ENCODE measurements at places on chromosomes 2 and 18.

GRCh38 chr18:37304012-37304680 lies 261.5 kb downstream of the CELF4 start:
- DNase-seq = no peak

DNA sequence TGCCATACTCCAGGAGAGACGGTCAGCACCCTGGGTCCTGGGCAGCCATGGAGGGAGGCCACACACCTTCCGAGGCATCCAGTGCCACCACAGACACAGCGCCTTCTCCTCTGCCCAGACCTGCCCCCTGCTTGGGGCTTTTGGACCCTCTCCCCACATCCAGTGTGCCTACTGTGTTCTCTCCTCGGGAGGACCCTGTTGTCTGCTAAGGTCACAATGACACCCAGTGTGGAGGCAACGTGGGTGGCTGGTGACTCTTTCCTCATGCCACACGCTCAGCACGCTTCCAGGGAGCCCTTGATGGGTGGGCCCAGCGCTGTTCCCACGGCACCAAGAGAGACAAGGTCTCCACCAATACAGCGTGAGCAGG lies 251.9 kb downstream of the EIPR1 start:
- no peak for DNase-seq

DNA sequence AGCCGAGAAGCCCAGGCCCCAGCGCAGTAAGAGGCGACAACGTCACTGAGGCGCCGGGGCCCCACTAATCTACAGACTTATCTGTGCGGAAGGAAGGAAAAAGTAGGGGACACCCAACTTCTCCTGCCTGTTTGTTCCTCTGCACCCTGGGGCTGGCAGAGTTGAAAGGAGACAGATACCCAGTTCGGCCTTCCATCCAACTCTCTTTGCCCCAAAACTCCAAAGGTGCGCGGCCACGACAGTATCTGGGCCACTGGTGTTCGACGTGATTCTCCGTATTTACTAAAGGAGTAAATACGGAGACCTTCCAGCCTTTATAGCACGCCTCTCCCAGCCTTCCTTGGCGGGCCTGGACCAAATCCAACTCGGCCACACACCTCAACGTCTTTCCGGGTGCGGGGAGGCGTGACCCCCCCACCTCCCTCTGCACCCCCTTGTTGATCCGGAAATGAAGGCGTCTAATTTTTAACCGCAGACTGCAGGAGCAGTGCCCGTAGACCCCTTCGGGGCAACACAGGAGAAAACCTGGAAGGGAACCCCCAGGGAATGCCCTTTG lies 1.6 kb downstream of the SMAD7 start:
- DNase-seq = no peak

GRCh38 chr18:73458186-73458964 lies 590.6 kb upstream of the NETO1 start:
- no peak for DNase-seq

DNA sequence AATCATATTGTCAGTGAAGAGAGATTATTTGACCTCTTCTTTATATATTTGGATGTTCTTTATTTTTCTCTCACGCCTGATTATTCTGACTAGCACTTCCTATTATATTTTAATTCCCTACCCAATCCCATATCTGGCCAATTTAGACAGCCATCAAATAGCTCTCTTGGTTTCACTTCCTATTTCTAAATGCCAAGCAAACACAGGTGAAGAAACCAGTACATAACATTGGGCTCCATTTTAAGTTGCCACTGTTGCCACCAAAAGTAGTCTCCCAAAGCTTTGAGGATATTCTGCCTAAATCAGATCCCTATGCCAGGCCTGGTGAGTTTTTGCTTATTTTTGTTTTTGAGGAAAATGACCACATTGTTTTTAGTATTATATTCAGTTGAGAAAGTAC lies 547.0 kb downstream of the MBD2 start:
- DNase-seq = no peak

DNA sequence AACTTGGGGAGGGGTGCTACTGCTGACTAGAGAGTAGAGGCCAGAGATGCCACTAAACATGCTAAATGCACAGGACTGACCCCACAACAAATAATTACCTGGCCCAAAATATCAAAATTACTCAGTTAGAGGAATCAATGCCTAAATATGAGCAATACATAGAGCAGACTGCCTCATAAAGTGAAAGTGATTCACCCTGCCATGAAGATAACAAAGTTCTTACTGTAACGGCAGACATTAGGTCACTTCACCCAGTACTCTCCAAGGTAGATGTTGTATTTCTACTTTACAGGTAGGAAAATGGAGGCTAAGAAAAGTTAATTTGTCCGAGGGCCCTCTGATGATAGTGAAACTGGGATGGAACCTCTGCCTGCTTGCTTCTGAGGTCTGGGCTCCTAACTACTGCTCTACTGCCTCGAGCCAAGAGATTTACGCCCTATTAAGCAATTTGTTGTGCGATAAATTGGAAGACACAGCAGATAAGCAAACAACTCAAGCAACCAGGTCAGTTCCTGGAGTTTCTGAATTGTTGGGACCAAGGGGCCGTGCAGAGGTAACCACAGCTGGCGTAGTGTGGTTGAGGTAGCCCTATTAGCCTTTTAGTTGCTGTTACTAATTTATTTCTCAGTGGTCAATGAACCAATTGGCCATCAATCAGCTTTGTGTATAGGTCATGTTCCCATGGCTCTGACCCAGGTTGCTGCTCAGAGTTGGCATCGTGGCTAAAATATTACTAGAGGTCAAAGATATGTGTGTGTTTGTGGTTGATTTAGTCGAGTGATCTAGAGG lies 4.8 kb downstream of the DHRS9 start:
- DNase-seq = no peak

DNA sequence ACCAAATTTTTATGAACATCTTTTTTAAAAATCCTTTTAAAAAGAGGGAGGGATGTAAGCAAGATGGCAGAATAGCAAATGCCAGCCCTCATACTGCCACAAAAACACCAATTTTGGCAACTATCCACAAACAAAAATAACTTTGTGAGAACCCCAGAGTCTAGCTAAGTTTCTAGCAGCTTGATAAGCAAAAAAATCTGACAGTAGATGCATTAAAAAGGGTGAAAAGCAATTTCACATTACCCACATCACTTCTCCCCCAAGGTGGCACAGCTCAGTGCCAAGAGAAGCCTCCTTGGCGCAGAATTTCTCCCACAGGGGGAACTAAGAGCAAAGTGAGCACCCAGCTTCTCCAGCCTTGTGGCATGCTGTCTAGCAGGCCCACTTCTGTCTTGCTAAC lies 74.6 kb downstream of the L3MBTL4 start:
- no peak for DNase-seq

DNA sequence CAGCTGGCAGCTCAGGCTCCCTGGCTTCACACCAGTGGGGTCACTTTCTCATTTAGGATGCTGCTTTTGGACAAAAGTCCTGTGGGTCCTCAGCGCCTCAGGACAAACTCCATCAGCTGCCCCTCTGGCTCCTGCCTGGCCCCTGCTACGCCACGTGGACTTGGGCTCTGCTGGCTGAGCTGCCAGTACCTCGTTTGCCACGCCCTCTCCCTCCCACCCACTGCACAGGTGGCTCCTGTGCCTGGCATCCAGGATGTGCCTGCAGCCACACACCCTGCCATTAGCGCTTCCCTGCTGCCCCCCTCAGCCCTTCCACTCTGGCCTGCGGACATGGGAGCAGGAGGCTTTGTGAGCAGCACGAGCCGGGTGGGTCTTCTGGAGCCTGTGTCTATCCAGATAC lies 118.9 kb downstream of the ZNF236 start:
- DNase-seq = no peak

- no peak for DNase-seq
Observed at GRCh38 chr2:138997856-138998517, 217.8 kb upstream of the NXPH2 start.

DNA sequence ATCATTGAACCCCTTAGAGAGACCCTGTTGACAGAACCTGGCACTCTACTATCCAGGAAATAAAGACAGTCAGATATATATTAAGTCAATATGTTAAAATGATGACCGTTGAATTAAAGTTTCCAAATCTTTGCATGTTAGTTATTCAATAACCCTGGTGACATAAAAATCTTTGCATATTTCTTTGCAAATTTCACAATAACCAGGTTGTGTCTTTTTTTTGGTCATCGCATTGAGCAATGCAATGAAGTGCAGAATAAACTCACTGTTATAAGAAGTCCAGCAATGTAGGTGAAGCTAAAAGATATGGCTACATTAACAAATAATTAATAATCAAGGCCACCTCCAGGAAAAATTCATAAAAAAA lies 596.9 kb downstream of the NYAP2 start:
- DNase-seq = no peak

DNA sequence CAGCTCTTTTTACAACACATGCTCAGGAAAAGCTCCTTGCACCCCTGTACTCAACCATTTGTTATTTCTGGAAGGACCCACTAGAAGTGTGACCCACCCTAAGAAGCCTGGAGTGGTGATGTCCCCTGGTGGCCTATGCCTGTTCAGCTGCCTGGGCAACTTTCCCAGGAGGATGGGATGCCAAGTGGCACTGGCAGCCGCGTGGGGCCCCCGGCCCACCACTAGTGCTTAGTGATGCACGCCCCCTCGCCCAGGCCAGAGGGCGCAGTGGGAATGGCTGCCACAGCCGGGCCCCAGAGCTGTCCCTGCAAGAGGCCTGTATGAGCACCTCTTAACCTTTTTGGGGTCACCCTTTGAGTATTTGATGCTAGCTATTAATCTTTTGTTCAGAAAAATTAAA lies 18.1 kb downstream of the IMPA2 start:
- DNase-seq = no peak

GRCh38 chr18:70301667-70302066 lies 12.8 kb downstream of the SOCS6 start:
- DNase-seq = no peak

DNA sequence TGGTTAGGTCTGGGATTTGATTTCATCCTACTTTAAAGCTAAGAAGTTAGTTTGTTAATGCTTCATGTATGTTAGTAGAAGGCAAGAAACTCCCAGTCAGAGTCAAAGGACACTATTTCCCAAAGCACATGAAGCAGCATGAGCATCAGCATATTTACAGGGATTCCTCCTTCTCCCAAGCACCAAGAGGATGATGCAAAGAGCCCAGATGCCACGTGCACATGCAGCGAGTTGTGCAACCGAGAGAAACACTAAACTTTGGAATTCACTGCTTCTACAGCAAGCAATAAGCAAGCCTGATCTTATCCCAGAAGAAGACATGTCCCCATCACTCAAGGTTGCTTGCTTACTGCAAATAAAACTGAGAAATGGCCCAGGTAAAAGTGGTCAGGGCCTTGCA lies 32.5 kb downstream of the CPO start:
- no peak for DNase-seq

DNA sequence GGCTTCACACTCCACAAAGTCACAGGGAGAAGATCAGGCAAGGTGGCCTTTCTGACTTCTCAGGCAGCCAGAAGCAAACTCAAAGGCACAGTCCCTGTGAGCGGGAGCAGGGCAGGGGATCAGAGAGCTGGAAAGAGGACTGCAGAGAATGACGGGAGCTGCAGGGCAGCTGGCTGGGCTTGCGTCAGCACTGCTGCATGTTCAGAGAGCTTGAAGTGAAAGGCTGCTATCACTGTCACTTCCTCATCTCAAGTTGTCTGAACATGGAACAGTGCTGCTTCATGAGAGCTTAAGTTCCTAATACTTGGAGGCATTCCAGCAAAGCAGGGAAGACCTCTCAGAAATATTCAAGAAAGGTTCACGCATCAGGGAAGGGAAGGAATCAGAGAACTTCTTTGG lies 20.4 kb downstream of the TGFBRAP1 start:
- DNase-seq = no peak

DNA sequence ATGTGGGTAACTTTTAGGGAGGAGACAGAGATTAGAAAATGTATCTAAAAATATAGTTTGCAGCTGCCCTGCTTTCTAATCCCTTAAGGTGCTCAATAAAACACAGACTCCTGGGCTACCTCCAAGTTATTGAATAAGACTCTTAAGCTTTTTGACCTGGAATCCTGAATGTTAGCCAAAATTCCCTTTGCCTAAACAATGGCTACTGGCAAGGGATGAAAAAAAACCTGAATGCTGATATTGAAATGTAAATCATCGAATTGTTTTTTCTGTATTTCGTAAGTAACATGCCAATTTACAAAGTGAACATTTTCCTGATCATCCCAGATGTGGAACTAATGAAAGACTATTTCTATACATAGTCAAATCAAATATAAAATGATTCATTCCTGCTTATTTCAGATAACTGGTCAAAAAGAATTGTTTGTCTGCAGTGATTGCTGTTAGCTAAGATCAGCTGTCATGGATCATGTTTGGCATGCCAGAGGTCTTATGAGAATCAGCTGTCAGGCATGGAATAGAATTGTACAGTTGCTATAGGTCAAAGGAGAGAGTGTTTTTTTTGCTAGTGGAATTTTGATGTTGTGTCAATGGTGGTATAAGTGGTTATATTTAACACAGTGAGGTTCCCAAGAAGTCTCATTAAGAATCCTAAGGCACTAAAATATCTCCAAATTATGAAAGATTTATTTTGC lies 363.6 kb upstream of the CWC22 start:
- DNase-seq = no peak

DNA sequence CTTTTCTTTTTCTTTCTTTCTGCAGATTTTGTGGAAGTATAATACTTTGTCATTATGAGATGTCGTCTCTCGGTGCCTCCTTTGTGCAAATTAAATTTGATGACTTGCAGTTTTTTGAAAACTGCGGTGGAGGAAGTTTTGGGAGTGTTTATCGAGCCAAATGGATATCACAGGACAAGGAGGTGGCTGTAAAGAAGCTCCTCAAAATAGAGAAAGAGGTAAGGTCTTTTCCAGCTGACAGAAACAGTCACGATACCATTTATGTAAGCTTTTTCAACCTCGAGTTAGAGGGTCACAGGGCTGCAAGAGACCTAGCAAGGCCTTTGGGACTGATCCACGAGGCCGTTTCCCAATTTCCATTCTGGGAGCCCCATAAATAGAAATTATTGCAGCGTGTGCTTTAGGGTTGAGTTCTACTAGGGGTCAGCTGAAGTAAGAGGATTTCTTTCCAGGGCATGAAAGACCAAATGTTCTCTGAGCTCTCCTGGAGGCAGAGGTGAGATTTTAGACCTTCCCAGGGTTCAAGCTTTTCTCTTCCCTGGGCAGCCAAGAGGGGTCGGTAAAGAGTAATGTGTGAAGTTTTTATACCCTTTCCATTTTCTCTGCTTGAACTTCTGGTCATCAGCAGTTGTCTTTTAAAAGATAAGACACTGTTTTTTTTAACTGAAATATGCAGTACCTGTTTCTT lies 15.5 kb downstream of the MAP3K20 start:
- DNase-seq = no peak

DNA sequence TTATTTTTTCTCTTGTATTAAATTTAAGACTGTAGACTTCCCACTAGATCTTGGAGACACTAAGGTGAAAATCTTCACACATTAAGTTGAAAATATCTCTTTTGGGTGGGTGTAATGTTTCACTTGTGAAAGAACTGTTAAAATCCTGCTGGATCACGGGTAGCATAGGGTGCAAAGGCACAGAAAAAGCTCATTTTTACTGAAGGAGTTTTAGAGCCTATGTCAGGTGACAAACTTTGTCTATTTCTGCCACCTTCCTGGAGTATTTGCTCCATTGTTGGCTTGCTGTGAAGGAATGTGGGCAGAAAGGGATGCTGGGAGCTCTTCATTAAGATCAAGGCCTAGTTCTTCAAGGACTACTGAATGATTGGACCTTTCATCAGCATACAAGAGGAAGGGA lies 119.4 kb downstream of the FMNL2 start:
- DNase-seq = no peak

GRCh38 chr2:235406430-235406829 lies 87.4 kb upstream of the AGAP1 start:
- no peak for DNase-seq
